Jurkat, Clone E6-1 (cell line): ENCODE measurements at places on chromosomes 2 and 18.

GRCh38 chr2:18402-19271, 27.7 kb downstream of the FAM110C start:
- DNase-seq = no peak

GRCh38 chr2:72014831-72015230, 132.8 kb downstream of the CYP26B1 start:
- no peak for DNase-seq

DNA sequence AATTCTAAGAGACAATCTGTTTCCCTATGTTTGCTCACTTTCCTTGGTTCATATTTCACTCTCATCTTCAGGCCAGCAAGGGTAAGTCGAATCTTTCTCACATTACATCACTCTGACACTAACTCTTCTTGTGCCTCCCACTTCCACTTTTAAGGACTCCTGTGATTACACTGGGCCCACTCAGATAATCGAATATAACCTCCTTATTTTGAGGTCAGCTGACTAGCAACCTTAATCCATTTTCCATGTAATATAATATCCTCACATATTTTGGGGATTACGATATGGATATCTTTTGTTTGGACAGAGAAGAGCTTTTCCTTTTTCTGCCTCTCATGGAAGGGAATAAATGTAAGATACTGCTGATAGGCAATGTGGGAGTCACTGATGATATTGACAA, 2015.7 kb upstream of the LRRTM1 start:
- DNase-seq = no peak

GRCh38 chr2:175074478-175074877, 69.3 kb upstream of the CHN1 start:
- no peak for DNase-seq

GRCh38 chr18:54358495-54359040, 862 bp downstream of the C18orf54 start:
- DNase-seq = no peak

DNA sequence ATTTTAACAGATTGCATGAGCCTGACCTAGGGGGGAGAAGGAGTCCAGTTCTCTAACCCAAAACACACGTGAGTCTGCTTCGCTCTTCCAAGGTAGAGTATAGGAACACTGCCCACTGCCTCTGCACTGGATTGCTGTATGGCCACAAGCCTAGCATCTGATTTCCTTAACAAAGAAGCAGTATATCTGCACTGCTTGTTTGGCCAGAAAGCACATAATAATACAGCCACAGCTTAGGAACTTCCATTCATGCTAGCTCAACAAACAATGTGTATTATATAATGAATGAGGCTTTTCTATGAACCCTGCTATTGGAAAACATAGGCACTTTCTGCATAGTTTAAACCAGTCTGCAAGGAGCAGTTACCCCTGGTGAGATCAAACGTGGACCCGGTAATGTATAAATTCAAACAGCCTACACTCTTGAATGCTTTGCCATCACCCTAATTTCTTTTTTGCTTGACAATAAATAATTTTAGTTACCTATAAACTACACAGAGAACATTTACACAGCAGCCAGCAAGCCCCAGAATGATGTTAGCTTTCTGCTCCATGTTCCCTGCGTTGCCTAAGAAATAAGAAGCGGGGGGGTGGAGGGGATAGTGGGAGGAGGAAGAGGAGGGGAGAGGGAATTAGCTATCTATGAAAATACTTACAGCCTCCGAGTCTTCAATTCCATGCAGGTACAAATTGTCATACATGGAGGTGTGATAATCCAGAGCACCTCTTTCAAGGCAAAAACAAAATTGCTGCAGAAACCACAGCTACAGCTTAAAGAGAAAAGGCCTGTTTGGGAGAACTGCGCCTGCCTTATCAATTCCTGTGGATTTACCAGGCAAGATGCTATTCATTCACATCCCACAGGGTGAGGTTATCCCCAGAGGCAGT, 125.6 kb downstream of the CACNB4 start:
- no peak for DNase-seq

- DNase-seq = no peak
Observed at GRCh38 chr2:12819721-12820120, 103.0 kb downstream of the TRIB2 start.

GRCh38 chr2:59968441-59968840, 585.0 kb downstream of the BCL11A start:
- DNase-seq = no peak
